ENCODE measurements at places on chromosomes 11 and 22. TPM values are rescaled to one million over a fixed set of nuclear protein-coding genes. Genes with fewer than 3 reads are reported as not detected.

DNA sequence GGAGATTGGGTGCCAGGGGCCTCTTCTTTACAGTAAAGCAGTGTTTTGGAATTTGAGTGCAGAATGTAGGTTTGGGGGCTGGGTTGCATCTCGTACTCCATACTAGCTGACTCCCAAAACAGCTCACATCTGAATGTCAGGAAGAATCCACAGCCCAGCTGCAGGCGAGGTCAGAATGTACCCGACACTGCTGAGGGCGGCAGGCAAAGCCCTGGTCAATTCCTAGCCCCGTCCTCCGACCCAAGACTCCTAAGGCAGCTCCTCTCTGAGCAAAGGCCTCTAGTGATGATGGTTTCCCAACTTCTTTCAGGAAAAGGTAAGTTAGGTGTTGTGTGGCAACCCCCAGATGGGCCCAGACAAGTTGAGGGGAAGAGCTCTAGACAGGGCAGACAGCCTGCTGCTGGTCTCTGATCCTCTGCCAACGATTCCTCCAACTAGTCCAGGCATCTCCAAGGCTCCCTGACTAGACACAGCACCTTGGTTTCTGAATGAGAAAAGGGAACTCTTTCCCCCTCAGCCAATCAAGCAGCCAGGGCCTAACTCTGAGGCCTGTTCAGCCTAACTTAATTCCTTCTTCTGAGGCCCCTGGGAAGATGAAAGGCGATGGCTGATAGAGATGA is 8.6 kb downstream of the LARGE2 start:
- DNase-seq, result no peak

- DNase-seq, result no peak
These were observed 14.5 kb upstream of the RPS19BP1 start for GRCh38 chr22:39546889-39547586.

DNA sequence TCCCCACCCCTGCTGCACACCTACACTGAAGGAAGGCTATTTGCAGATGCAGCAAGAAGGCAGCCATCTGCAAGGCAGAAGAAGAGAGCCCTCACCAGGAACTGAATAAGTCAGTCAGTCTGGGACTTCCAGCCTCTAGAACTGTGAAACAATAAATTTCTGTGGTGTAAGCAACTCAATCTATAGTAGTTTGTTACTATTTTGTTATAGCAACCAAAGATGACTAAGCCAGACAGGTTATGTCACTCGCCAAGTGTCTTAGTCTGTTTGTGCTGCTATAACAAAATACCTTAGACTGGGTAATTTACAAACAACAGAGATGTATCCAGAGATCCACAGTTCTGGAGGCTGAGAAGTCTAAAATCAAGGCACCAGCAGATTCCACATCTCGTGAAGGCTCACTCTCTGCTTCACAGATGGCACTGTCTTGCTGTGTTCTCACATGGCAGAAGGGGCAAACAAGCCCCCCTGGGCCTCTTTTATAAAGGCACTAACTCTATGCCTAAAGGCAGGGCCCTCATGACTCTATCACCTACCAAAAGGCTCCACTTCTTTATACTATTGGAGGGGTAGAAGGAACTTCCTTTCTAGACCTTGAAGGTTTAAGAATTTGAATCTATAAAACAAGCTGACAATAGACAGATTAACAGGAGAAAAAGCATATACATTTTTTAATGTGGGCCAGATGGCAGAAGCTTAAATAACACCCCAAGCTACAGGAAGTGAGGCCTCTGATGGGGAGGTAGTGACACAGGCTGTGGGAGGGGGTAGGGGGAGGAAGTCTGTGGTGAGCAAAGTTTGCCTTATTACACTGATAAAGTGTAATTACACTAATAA is 12.3 kb downstream of the APOL6 start:
- no peak for DNase-seq

- DNase-seq, result no peak
These were observed 39.4 kb upstream of the GGTLC2 start for GRCh38 chr22:22605074-22605404.

DNA sequence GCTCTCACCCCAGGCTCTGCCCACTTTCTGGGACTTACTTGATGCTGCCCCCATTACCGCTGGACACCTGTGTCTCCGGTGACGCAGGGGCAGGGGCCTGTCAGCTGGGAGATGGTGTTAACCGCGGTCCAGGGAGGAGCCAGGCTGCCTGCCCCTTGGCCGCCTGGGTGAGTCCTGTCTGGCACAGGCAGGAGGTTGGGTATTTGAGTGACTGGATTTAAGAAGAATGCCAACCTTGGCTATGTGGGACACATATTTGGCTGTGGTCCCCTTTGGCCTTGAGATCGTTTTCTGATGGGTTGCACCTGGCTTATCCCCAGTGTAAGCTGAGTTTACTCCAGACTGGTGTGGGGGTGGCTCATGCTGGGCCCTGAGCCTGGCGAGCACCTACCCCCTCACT is 2.5 kb downstream of the MUC6 start:
- no peak for DNase-seq

DNA sequence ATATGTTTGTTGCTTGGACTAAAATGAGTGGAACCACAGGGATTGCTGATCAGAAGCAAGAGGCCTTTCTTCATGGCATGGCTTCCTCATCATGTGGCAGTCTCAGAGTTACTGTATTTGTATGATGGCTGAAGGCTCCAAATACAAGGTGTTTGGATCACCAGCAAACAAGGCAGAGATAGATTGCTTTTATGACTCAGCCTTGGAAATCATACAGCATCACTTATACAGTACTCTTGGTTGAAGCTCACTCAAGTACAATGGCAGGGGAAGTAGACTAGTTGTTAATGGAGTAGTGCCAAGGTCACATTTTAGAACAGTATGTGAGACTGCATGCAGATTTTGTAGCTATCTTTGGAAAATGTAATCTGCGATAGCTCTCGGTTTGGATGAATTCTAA is 16.6 kb downstream of the CAPRIN1 start:
- DNase-seq, result no peak

- DNase-seq, result no peak
These were observed 282.3 kb downstream of the FAT3 start for GRCh38 chr11:92506809-92507336.

KRTAP5-7 gene
- polyA plus RNA-seq, result 0.17 TPM

DNA sequence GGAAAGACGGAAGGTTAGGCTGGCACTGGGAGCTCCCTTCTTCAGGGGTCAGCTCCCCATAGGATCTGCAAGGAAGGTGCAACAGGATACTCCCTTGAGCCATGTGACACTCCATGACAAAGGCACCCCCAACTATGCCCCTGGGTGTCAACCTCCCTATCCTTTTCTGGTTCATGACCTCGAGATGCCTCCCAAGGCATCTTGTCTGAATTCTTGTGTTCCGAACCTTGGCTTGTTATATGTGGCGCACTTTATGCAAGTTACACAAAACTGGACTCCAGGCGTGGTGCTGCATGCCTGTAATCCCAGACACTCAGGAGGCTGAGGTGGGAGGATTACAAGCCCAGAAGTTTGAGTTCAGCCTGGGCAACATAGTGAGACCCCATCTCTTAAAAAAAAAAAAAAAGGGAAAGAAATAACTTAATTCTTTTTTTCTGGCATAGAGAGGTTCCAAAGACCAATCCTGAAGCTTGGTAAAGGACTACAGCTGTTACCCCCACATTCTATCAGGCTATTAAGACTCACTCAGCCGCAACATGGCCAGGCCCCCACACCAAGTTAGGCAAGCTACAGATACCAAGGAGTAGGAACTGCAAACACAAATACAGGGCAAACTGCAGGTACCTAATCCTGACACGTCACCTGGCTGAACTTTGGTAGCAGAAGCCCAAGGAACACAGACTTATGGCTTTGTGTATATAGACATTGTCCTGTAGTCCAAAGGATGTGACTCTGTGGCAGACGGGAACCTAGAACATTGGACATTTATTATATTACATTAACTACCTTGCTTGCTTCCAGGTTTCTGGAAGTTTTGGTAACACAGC is 1.4 kb downstream of the C11orf24 start:
- DNase-seq, result peak; percentile 12
